ENCODE measurements at places on chromosomes 4 and X.

GRCh38 chrX:152876931-152877840 lies 20.7 kb upstream of the ZNF185 start:
- no peak for DNase-seq

- no peak for DNase-seq
These were observed 837.3 kb downstream of the PCDH7 start for GRCh38 chr4:31557437-31557836.

DNA sequence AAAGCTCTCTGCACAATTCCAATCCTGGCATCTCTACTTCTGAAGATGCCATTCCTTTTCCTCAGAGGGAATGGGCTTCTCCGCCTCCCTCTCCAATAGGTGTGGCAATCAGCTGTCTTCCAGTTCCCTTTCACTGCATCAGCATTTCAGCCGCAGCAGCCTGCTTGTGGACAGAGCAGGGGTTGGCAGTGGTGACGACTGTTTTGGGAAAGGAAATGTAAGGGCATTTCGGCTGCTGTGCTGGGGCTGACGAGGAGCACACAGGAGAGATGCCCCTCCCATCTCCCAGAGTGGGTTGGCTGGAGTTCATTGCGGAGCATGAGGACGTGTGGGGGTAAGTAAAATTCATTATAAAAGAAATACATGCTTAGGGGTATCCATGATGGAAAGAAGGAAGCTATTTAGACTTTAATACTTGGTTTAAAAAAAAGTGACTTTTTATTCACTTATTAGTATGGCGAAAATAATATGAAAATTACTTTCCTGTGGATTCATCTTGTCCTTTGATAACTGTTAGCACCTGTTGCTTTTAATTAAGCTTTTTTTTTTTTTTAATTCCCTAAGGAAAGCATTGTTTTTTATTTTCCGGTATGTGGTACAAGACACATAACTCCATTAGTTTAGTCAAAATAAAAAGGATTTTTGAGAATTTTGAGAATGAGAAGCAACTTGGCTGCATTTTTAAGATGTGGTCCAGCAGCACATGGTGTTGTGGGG lies at the start of gene LIMCH1:
LIMCH1 (plus strand) TSS at position 141 of the 717 bp plus-strand sequence. CDS start 67,839 bp downstream, outside the sequence.
- peak; percentile 71 for DNase-seq

GRCh38 chr4:6991771-6992557 lies 51.2 kb upstream of the TADA2B start:
- DNase-seq: peak; percentile 76

GRCh38 chr4:114040319-114041116 lies 61.1 kb upstream of the ARSJ start:
- DNase-seq: no peak

GRCh38 chr4:101807351-101807750 lies 16.8 kb downstream of the BANK1 start:
- no peak for DNase-seq

DNA sequence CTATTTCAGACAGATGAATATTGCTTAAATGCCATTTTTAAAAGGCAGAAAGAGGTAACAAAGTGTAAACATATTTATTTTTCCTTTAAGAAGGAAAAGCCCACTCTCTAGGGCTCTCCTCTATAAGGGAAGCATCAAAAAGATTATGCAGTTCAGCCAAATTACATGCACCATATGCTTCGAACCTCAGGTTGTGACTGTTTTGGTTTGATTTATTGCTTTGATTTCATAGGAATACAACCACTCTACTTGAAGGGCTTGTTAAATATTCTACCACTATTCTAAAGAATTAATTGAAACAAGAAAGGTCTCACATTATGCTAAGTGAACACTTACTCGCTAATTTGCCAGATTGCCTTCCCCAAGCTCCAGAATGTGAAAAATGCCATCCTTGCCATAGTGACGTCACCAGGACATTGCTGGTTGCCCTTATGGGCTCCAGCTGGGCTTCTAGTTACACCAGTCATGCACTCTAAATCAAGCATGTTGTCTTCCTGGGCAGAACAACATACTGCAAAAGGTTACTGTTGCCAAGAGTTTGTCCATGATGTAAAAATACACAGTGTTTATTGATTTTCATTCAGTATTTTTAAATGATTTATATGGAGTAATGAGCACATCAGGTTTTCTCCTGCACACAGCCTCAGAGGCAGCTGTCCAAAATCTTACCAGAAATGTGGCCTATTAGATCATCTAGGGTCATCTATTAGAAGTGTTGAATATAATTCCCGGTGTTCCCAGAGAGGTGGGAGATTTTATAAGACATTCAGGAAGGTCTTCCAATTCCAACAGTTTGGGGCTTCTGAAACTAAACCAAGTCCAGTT lies 164.4 kb upstream of the RAPGEF2 start:
- DNase-seq: peak; percentile 51

GRCh38 chr4:7813674-7814073 lies 126.0 kb downstream of the AFAP1 start:
- no peak for DNase-seq

DNA sequence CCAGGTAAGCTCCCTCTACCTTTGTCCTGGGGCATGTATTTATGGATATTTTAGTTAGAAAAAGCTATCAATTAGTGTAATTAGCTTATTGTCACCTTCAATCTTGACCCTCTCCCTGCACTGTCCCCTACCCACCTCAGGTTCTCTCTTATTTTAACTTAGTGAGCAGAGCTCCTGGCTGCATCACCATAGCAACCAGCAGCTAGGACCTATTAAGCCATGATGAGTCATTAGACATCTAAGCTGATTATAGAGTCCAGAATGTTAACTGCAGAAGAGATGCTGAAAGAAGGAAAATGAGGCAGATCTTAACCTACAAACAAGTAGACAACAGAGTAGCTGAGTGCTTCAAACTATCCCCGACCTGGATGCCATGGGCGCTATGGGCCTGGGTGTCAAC lies 36.6 kb downstream of the MAGEE2 start:
- DNase-seq: no peak

DNA sequence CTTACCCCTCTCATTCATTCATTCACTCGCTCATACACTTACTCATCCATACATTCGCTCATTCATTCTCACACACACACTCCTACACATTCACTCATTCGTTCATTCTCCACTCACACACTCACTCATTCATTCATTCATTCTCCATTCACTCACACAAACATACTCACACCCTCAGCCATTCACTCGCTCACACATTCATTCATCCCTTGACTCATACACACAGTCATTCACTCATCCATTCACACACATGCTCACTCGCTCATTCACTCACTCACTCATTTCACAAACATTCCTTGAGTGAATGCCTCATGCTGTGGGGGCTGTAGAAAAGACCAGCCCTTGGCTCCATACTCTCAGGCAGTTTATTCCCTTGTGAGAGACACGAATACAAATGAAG lies 151.1 kb upstream of the MAMLD1 start:
- peak; percentile 25 for DNase-seq

- no peak for DNase-seq
These were observed 268.8 kb upstream of the RASGEF1B start for GRCh38 chr4:81740487-81740886.

DNA sequence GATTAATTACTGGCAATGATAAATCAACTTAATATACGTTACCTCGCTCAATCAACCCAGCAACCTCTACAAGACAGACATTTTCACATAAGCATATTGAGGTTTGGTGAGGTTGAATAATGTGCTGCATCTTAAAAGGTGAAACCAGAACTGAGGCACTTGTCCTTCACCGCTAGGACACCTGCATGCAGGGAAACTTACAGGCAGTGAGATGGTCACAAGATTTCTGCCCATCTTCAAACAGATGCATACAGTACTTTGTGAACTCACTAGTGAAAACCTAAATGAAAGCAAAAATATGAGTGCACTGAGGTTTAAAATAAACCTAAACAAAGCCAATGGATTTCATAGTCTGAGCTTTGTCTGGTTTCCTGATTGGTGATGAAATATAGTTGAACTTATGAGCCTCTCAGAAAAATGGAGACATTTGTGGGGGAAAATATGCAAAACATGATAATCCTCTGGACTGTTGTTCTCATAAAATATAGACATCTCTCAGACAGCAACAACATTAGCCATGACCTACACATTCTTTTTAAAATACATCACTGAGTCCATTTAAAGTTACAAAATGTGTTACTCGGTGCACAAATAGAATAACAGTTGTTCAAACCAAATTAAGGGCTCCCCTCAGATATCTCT lies 20.9 kb upstream of the PRSS12 start:
- no peak for DNase-seq
